ENCODE measurements at places on chromosomes 5 and 9.

DNA sequence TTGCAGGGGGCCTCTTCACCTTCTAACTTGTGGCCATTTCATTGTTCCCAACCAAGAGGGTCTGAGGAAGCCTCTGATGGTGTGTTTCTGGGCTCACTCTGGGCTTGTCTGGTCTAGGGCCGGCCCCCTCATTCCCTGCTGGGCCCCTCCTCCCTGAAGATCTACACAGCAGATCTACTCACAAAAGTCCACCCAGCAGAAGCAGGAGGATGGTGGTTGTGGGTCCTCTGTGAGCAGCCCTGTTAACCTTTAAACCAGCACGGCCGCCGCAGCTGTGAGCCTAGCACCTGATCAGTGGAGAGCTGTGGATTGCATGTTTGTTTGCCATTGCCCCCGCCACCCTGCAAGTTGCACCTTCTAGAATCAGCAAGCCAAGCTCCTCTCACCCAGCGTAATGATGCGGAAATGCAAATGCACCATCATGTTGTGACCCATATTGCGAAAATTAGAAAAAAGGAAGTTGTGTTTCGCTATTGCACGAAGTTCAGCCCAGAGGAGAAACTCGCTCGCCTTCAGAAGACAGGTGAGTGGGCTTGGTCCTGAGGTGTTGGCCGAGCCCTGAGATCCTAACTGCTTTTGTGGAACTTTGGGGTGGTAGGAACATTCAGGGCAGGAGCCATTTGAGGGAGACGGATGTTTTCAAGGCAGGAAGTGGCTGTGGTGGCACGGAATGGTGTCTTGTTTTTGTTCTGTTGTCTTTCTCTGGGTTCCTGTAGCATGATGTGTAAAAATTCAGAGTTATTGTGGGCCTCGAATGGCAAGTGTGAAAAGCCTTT is 16.7 kb downstream of the FGD3 start:
- DNase-seq = peak; percentile 80

- no peak for DNase-seq
Observed at GRCh38 chr5:143638654-143639053, 173.3 kb upstream of the HMHB1 start.

DNA sequence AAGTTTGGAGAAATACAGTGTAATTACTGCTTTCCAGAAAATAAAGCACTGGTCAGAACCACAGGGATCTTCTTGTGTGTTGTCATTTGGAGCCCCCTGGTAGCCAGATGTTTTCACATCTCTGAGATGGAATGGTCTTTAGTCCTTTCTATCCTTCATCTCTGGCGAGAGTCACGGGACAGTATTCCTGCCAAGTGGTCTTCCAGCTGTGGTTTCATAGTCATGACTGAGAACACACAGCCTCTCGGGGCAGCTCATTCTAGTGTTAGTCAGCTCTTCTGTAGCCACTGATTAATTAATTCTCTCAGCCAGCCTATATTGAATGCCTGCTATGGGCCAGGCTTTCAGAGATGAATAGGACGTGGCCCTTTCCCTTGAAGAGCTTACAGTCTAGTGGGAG is 34.1 kb downstream of the HMGXB3 start:
- DNase-seq = no peak

DNA sequence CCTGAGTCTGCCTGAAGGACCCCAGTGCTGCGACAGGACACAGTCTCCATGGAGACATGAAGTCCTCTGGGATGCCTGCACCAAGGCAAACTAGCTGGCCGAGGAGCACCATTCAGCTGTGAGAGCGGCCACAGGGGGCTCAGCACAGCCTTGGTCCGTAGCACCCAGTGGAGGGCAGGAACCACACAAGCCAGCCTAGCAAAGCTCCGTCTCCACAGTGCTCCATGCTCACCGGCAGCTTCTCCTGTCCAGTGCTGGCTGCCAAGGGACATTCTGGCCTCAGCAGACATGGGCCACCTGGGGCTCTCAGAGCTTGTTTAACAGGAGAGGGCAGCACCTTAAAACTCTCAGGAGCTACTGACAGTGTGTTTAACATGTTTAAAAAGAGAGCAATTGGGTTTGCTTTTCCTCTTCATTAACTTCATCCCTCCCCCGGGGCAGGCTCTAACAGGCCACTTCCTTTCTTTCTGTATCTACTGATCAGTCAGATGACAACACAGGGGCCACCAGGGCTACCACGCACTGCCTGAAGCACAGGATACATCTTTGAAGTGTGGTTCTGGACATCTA is 57.0 kb downstream of the SECISBP2 start:
- no peak for DNase-seq

- no peak for DNase-seq
Observed at GRCh38 chr5:133995341-133995740, 9.4 kb downstream of the VDAC1 start.

- DNase-seq = no peak
Observed at GRCh38 chr5:40960037-40960436, 50.7 kb downstream of the C7 start.

DNA sequence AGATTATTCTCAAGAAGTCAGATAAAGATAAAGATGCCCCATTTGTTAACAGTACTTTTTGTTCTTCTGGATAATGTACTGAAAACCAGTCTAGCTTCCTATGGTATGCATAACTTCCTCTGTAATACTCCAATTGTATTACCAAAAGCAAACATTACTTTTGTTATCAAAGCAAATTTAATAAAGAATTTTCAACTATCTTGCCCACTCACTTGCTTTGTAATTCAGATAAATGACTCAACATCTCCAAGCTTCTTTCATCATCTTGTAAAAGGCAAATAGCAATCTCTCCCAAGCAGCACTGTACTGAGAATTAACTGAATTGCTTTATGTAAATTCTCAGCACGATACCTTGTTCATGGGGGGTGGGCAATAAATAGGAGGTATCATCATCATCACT is 98.3 kb downstream of the NFIB start:
- no peak for DNase-seq

GRCh38 chr9:89880161-89880560 is 275.3 kb downstream of the GADD45G start:
- peak; percentile 20 for DNase-seq

GRCh38 chr5:53779541-53779981 is 219.1 kb downstream of the NDUFS4 start:
- no peak for DNase-seq

- DNase-seq = no peak
Observed at GRCh38 chr5:129022599-129022998, 57.3 kb downstream of the SLC27A6 start.

- DNase-seq = no peak
Observed at GRCh38 chr9:74556685-74557084, 59.5 kb downstream of the RORB start.

DNA sequence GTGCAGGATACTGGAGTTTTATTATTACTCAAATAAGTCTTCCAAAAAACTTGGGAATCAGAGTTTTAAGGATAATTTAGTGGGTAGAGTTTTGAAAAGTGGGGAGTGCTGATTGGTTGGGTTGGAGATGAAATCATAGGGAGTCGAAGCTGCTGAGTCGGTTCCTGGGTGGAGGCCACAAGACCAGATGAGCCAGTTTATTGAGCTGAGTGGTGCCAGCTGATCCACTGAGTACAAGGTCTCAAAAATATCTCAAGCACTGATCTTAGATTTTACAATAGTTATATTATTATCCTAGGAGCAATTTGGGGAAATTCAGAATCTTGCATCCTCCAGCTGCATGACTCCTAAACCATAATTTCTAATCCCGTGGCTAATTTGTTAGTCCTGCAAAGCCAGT is 804.9 kb upstream of the SEMA6A start:
- DNase-seq = no peak

DNA sequence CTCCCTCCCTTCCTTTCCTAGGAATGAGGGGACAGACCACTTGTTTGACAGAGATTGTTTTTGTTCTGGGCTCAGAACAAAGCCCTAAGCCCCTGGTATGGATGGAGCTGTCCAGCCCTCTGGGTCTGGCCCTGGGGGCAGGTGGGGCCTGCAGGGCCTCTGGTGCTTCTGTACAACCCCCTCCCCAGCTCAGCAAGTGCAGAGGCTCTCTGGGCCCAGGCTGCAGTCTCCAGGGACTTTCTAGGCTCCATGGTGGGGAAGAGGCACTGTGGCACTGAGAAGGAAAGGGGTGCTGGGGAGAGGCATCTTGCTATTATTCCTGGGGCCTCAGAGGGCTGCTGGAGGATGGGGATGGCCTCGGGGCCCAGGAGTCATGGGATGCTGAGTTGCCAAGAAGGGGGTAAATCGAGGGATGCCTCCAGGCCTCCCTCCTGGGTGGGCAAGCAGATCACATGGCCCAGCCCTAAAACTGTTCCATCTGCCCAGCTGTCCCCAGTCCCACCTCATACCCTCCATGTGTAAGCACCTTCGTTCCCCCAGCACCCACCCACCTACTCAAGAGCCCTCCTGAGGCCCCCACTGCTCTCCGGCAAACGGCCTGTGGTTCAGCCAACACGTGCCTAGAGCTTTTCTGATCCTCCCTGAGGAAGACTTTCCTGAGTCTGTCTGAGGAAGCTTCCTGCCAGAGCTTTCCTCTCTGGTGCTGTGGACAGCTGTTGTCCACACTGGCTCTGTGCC is 225.7 kb downstream of the CACNA1B start:
- peak; percentile 46 for DNase-seq

- DNase-seq = no peak
Observed at GRCh38 chr5:149387081-149387631, 8.1 kb upstream of the IL17B start.

DNA sequence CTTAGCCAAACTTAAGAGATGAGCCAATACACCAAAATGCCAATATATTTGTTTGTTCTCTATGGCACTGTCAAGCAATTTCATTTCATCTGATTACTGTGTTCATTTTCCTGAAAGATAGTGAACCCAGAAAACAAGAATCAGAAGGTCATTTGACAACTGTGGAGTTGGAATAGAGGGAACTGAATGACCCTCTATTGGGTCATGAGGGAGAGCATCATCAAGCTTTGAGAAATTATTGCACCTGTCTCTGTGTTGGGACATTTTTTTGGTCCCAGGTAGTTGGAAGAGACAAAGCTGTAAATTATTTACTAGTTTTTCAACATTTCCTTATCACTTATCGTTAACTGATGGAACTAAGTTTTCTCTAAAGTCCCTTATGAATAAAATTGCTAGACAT is 129.4 kb downstream of the GHR start:
- DNase-seq = no peak

DNA sequence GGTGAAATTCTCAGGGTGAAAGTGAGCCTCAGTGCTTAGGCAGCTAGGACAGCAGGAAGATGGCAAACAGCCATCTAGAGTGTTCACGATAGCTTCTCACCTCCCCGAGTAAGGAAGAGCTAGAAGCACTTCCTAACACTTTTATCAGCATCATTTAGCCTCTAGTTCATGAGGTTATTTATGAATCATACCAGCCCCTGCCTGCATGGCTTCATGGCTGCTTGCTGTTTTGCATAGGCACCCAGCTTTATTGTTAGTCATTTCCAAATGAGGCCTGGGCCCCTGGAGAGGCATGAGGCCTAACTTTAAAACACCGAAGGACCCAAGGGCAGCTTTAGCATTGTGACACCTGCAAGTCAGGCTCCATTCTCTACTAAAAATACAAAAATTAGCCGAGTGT is 134.9 kb upstream of the PANK3 start:
- peak; percentile 25 for DNase-seq

DNA sequence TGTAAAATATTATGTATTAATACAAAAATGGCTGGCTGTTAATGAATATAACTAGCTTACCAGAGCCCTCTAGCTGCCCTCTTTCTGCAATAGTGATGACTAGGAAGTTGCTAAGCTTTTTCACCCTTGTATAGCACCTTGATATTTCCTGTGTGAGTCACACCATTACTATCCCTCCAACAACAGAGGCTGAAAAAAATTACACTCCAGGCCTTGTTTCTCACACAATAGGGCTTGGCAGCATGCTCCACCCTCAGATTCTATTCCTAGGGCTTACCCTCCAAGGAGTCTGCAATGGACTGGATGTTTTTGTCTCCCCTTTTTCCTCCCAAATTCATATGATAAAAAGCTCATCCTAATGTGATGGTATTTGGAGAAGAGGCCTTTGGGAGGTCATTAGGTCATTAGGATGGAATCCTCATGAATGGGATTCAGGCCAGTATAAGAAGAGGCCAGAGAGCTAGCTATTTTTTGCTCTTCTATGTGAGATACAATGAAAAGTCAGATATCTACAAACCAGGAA is 184.6 kb upstream of the MAP1B start:
- DNase-seq = no peak

DNA sequence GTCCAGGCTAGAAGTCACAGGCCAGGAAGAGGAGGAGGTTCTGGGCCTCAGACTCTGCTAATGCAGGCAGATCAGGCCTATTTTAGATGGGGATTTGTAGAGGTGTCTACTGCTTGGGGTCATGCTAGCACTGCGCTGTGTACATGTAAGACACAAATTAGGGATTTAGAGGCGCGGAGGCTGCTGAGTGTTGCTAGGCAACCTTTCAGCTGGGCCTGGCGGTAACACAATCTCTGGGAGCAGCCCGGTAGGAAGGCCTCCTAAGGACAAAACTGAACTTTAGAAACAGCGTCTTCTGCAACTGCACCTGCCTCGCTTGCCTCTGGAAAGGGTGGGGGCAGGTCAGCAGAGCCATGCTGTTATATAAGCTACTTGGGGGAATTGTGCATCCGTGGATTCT is 147.9 kb downstream of the MACROH2A1 start:
- peak; percentile 33 for DNase-seq

- DNase-seq = no peak
Observed at GRCh38 chr5:34038390-34038789, 4.6 kb downstream of the C1QTNF3 start.

- peak; percentile 62 for DNase-seq
Observed at GRCh38 chr5:93579692-93580062, 1.3 kb downstream of the NR2F1-AS1 start.

GRCh38 chr5:127367946-127368465 is 77.4 kb downstream of the MEGF10 start:
- no peak for DNase-seq

DNA sequence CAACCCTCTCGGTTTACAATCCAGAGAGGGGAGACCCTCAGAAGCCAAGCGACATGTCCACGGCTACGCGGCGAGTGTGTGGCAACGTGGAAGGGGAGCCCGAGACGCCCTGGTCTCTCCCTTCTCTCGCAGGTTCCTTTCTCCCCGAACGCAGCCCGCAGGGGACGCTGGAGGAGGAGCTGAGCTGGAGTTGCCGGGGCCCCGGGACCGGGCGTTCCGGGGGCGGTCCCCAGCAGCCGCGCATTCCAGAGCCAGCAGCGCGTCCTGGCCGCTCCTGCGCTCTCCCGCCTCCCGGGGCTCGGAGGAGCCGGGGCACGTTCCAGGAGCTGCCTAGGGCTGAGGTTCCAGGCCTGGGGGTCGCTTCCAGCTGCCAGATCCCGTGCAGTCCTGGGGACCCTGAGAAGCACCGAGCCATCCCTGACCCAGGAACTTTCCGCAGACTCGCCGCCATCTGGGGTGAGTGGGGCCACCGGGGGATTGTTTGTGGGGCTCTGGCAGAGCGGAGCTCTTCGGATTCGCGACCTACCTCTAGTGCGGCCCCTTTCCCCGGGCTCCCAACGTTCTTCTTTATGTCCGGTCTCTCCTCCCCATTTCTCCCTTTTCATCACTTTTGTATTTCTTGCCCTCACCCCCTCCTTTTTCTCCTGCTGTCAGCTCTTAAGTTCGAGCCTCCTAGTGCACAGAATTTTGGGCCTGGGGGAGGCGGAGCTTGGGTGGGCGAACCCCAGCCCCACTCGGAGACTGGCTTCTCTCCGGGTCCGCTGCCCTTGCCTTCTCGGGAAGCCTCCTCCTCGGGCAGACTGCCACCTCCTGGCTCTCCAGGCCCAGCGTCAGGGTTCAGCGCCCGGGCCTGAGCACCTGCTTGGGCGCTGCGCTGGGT is at the start of gene SMIM3:
SMIM3 (plus strand) TSS at position 241 of the 880 bp plus-strand sequence. CDS start 16,684 bp downstream, outside the sequence.
- peak; percentile 84 for DNase-seq

Measured in activated CD8-positive, alpha-beta memory T cell treated with anti-CD3 and anti-CD28 coated beads, Interleukin-2, amount 50 U/mL, for 48 hours (primary cell).